Bone marrow (tissue), 2 donors: ENCODE measurements at places on chromosomes 6 and 20.

GRCh38 chr6:3367630-3368029 is 89.2 kb downstream of the SLC22A23 start:
- DNase-seq: no peak

DNA sequence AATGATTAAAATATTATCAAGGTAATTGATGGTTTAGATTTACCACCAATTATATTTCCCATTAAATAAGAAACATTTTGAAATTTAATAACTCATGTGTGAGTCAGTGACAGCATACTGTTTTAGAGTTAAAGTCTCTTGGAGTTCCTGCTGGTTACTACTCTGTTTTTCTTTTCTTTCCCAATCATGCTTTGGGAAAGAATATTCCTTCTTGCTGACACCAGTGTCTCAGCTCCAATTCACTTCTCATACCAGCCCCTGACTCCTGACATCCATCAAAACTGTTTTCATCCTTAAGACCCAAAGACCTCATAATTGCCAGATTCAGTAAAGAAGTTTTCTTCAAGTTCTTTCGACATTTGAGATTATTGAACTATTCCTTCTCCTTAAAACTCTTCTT is 50.3 kb downstream of the AIG1 start:
- no peak for DNase-seq

GRCh38 chr6:147589739-147590250 is 81.3 kb downstream of the SAMD5 start:
- DNase-seq: no peak

DNA sequence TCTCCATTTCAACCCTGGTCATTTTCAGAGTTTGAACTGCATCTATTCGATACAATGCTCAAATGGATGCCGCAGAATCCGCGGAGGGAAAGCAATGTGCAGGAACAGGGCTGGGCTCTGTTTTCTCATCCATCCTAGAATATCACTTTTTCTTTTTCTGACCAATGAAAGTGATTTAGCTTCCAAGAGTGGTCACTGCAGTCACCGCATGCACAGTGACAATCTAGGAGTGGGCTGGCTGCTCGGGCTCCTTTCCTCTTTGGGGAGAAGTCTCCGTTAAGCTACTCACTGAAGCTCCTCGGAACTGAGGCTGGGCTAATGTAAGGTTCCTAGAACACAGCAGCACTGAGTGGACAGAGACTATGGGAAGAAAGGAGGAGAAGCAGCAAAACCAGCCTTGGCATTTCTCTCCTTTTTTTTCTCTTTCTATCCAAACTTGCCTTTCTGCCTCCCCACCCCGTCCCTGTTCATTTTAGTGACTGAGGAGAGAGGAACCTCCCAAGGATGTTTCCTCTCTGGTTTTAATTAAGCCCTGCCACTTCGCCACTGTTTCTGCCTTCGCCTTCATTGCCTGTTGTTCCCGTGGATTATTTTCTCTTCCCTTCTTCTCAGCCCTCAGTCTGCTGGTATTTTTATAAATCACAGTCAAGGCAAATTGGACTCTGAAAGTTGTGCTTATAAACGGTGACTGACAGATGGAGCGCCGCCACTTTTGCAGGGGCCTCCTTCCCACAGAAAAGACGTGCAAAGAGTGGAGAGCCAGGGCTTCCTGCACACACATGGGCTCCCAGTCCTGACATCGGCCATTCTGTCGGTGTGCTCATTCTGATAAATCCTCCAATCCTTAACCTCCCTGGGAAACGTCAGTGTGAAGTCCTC is 41.1 kb downstream of the RAMACL start:
- DNase-seq: no peak

DNA sequence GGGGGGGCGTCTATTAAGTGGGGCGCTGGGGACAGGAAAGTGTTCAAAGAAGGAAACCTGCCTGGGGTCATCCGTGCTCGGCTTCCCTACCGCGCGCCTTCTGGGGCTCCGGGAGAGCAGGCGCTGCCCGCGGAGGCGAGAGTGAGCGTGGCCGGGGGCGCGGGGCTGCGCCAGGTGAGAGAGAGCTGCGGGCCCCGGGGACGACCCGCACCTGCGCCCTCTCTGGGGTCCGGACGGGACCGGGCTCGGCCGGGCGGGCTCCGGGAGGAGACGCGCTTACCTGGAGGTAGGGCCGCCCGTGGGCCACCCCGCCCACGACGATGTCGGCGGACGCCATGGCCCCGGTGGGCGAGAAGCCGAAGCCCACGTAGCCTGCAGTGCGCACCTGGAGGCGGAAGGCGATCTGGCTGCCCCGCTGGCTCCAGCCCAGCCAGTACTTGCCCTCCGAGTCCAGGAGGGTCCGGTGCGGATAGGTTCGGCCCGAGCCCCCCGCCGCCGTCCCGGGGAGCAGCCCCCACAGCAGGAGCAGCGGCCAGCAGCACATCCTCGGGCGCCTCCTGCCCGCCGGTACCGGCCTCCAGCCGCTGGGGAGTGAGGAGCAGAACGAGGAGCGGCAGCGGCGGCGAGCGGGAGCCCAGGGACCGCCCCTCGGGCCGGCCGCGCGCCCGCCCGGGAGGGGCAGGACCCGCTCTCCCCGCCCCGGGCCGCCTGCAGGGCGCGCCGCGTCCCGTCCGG is at the start of gene MOXD1:
Gene MOXD1 (minus strand): TSS at position 593 of the 735 bp plus-strand sequence. CDS start 49 bp downstream, at position 544.
- no peak for DNase-seq
